ENCODE measurements at places on chromosomes 1 and 21.

DNA sequence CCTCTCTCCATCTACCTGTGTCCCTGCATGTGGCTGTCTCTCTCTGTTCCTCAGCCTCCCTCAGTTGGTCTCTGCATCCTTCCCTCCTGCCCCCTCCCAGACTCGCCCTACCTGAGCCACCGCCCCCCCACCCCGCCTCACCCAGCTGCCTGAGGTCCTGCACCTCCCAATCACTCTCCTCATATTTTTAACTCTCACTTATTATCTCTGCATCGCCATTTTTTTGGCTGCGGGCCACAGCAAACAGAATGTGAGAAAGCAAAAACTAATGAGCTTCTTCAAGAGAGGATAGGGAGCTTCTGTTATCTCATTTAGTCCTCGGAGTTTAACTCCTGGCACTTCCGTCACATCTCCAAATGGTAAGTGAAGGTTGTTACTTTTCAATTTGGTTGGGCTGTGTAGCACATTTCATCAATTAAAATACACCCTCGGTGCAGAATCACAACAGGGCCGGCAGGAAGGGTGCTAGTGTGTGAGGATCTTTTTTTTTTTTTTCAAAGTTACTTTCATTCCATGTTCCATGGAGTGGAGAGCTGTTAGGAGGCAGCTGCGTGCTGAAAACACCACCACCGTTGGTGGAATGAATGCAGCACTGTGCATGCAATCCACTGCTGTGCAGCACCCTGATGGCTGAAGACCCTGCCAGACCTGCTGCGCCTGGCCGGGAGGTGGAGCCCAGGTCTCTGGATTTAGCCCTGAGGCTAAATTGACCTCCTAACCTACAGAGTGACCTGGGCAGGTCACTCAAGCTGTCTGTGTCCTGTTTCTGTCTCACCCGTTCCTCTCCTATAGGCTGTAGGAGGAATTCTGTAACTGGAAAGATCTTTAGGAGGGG is 157.2 kb upstream of the NFIA start:
- no peak for DNase-seq

DNA sequence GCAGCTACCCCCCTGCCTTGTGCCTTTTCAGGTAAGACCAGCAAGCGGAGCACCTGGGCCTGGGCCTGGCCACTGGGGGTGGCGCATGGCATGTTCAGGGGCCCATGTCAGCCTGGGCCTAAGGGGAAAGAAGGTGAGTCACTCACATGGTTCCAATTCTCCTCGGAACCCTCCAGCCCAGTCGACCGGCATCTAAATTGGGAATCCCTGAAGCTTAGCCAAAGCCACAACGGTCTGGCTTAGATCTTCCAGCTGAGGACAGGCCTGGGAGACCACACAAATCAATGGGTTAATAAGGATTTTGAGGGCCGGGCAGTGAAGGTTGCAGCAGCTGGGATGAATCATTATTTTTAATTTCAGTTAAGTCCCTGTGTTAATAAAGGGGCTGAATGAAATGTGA is 145.1 kb upstream of the SMYD2 start:
- DNase-seq: no peak

DNA sequence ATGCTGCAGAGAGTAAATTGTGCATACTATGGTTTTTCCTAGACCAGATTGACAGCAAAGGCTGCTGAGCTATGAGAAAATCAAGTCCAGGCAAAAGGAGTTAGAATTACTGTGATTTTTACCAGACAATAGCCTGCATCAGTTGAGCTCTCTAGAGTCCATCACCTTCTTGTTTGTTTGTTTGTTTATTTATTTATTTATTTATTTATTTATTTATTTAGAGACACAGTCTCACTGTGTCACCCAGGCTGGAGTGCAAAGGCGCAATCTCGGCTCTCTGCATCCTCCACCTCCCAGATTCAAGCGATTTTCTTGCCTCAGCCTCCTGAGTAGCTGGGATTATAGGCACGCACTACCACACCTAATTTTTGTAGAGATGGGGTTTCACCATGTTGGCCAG is 24.2 kb upstream of the ABCB10 start:
- no peak for DNase-seq

GRCh38 chr1:80542231-80542630 is 1258.5 kb upstream of the ADGRL2 start:
- DNase-seq: no peak
